ENCODE measurements at places on chromosomes 4 and X. TPM values are rescaled to one million over a fixed set of nuclear protein-coding genes. Genes with fewer than 3 reads are reported as not detected.

Gene MEPE
- not detected for total RNA-seq

Gene SH2D1A
- not detected for total RNA-seq

Gene LEF1
- 0.11 TPM for total RNA-seq

Gene HOPX
- not detected for total RNA-seq

Gene TRAPPC2
- total RNA-seq = 7.4 TPM

Gene MAGEA2B
- total RNA-seq = not detected

Gene CT83
- total RNA-seq = not detected

Gene EDNRA
- total RNA-seq = 0.21 TPM

Gene ETDB
- not detected for total RNA-seq

Gene ABLIM2
- 7.8 TPM for total RNA-seq

Gene KCNE5
- 0.14 TPM for total RNA-seq

Gene VEGFC
- 7.8 TPM for total RNA-seq

Gene FHIP1A
- total RNA-seq = 0.09 TPM

Gene CCSER1
- total RNA-seq = not detected

Gene KLF8
- not detected for total RNA-seq

Gene FHDC1
- total RNA-seq = 0.93 TPM

Gene PAGE1
- not detected for total RNA-seq

Gene USP17L25
- total RNA-seq = not detected

Gene RAB41
- total RNA-seq = not detected

Gene ELF4
- 29.0 TPM for total RNA-seq

Gene STPG2
- total RNA-seq = not detected

Gene MMRN1
- not detected for total RNA-seq

Gene TCP11X2
- total RNA-seq = not detected

Gene MAGEA12
- 0.29 TPM for total RNA-seq

Gene PCDH19
- 0.02 TPM for total RNA-seq

Gene MAGED4
- 8.0 TPM for total RNA-seq

Gene RHOXF2B
- total RNA-seq = not detected

Gene MUC7
- total RNA-seq = not detected

Gene ARMCX1
- 0.57 TPM for total RNA-seq

All from A549 treated with AZD2906 at 1 μM for 4 hours (cell line).